Endothelial cell (in vitro differentiated cells): ENCODE measurements at places on chromosomes 2 and 18. TPM values are rescaled to one million over a fixed set of nuclear protein-coding genes. Genes with fewer than 3 reads are reported as not detected.

MARCHF4 gene
- total RNA-seq: 0.46 TPM

CD226 gene
- 0.80 TPM for total RNA-seq

DNA sequence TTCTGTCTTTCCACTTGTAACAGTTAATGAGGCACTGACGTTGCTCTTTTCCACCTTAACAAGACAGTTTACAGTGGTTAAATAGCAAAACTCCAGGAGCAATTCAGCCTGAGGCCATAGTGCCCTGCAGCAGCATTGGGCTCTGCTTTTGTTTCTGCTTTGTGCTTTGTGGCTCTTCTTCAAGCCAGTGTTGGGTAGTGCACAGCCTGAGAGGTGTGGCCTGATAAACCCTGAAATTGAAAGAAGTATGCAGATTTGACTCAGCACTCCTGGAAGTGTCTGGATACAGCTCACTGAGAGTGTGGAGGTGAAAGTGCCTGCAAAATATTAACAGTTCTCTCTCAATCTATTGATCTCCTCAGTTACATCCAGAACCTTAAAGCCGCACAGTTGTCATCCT, 63.0 kb downstream of the STK25 start:
- DNase-seq: no peak

ANKRD30B gene
- total RNA-seq: not detected

GRCh38 chr2:150127995-150128394, 359.5 kb downstream of the RND3 start:
- no peak for DNase-seq

RIT2 gene
- total RNA-seq: not detected

DNA sequence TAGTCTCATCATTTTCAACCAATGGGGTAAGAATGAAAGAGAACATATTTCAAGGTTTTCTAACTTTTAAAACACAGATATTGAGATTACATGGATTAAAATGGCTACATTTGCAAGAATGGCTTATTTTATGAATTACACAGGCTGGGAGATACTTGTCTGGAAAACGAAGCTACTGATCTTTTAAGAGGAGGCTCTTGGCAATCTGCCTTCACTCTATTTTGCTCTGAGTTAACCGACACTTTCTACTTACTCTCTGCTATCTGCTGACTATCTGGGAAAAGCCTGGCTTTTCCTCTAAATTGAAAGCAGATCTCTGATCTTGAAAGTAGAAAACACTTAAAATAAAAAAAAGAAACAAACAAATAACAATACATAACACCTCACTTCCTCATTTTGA, 325.4 kb upstream of the LINC00305 start:
- DNase-seq: no peak

DNA sequence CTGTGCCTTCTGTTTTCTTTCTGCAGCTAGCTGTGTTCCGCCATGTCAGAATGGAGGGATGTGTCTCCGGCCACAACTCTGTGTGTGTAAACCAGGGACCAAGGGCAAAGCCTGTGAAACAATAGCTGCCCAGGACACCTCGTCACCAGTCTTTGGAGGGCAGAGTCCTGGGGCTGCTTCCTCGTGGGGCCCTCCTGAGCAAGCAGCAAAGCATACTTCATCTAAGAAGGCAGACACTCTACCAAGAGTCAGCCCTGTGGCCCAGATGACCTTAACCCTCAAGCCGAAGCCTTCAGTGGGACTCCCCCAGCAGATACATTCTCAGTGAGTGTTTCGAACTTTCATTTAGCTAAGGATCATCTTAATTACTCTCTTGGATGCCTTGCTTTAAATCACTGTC, 74.1 kb downstream of the LTBP1 start:
- no peak for DNase-seq

IL36A gene
- not detected for total RNA-seq

DNA sequence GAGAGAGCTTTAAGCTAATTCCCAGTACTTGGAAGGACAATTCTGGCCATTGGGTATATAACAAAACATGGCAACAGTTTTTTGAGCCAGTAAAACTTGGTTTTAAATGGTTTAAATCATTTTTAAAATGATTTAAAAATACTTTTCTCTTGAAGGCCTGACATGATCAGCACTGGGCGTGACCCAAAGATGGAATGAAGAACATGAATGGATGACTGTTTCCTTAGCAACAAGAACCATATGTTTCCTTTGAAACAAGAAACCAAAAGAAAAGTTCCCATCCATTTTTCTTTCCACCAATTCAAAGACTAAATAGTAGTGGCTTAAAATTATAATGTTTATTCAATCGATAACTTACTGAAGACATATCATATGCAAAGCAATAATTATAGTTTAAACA, 348.3 kb upstream of the FIGN start:
- no peak for DNase-seq

GRCh38 chr2:206713746-206714145, 4.5 kb downstream of the DYTN start:
- no peak for DNase-seq
